ENCODE measurements at places on chromosomes 3 and 15.

DNA sequence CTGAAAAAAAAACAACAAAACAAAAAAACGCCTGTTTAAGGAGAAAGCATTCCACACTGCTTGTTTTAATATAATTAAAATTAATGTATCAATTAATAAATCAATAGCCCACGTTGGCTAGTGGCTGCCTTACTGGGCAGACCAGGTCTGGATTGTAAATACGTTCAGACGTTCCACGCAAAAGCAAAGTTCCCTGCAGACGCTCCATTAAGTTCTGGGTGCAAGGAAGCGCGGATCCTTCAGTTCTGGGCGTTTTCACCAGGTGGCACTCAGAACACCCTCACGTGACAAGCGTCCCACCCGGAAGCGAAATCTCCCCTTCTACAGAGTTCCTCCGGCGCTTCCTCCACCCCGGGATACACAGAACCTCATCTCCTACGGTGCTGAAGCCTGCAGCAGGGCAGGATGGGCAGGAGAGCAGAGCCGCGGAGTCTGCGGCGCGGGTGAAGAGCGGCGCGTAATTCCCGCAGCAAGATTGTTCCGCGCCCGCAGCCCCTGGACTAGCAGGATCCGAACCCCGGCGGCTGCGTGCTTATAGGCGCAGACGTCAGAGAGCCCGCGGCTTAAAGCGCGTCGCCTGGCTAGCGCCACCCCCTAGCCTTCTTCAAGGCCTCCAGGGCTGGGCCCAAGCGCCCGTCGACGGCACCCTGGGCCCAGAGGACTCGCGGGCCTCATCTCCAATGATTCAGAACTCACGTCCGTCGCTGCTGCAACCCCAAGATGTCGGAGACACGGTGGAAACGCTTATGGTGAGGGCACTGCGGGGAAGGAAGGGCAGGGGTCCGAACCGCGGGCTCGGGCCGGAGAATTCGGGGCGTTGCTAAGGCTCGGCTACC is at the start of gene SLC25A38:
TSS of gene SLC25A38 (plus strand) at position 326 of the 836 bp plus-strand sequence. CDS start at position 681, 355 bp downstream.
- DNase-seq: peak; percentile 82

- DNase-seq: no peak
Measured at GRCh38 chr15:57556040-57556439, 35.7 kb upstream of the MYZAP start.

GRCh38 chr3:56997675-56998074 is 62.8 kb upstream of the SPATA12 start:
- peak; percentile 45 for DNase-seq

DNA sequence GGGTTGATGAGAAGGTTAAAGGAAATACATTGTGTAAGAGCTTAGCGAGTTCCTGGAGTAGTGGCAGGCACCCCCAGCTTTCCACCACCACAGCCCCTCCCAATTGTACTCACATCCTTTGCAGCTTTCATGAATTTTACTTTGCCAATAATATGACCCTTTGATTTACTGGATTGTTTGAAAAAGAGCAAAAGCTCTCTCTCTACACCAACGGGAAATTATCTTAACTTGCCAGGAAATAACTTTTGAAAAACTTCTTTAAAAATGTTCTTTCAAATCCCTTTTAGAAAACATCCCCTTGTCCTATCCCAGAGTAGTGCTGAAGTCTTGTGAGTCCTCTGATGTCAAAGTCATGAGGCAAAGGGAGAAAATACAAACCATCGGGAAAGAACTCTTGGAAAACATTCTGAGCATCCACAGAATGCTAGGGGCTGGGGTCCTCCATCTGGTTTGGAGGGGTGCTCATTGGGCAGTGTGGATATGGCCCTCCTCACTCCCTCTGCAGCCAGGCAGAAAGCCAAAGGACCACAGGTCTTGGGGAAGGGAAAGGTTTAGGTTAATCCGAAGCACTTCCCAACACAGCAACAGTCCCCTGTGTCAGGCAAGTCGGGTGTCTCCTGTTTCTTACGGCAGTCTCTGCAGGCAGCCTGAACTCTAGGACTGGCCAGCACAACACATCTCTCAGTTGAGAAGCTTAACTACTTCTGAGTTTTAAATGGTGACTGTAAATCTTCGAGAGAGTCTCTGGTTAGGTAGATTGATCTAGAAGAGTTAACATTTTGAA is 36.5 kb downstream of the BOC start:
- DNase-seq: no peak

GRCh38 chr3:52392216-52392930 is 52.5 kb downstream of the SEMA3G start:
- no peak for DNase-seq

Data from fibroblast of upper back skin (primary cell).